ENCODE measurements at places on chromosomes 3 and 15.

DNA sequence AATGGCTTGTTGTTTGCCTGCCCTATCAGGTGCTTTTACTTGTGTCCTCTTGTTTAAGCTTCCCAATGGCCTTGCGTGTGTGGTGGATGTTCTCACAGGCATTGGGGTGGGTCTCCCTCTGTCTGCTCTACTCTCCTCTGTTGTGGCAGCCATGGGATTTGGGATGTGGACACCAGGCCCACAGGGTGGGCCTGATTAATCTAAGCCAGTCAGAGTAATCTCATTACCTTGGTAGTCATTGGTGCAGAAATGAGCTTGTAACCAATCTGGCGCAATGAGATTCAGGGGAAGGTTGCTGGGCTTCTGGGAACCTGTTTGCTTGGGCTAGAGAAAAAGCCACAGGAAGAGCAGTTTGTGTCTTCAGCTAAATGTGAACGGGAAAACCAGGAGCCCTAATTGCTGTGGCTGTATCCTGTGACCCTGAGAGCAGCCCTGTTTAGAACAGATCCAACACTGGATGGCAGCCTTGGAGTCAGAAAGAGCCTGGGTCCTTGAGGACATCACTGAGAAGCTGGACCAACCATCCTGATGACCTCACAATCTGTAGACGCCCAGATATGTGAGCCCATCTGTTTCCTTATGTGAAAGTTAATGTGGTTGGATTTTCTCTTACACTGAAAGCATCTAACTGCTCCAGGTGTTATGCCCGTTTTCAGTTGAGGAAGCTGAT lies 157.3 kb upstream of the UBE2E1 start:
- no peak for DNase-seq

- DNase-seq = no peak
Measured at GRCh38 chr3:157594413-157594812, 91.2 kb upstream of the VEPH1 start.

GRCh38 chr15:80317389-80318182 lies 65.6 kb upstream of the CTXND1 start:
- DNase-seq = no peak

DNA sequence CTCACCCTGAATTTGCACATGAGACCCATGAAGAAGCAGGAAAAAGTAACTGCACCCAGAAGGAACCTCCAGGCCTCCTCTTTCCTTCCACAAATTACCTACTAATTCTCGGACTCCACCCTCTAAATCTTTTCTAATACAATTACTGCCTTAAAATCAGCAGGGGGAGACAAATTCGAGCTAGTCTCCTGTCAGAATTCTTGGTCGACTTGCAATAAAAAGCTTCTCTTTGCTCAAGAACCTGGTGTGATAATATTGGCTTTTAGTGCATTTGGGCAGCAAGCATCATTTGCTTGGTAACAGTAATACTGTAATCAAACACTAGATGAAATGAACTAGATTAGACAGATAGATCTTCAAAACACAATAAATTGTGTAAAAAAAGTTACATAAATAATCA lies 281.9 kb downstream of the RAP2B start:
- DNase-seq = no peak

DNA sequence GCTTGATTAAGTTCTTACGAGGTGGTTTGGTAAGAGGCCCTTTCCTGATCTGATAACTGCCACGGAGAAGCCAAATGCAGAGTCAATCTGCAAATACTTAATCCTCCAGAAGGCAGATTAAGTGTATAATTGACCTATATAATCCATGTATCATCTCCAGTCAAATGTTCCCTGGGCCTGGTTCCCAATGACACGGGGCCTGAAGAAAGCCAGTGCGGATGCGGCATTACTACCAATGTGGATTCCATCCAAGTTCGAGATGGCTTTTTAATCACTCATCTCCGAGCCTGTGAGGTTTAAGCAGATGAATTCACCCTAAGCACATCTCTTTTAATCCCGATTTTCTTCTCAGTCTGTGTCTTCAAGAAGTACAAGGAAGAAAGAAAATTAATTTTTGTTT lies 60.0 kb upstream of the FEZF2 start:
- DNase-seq = no peak

DNA sequence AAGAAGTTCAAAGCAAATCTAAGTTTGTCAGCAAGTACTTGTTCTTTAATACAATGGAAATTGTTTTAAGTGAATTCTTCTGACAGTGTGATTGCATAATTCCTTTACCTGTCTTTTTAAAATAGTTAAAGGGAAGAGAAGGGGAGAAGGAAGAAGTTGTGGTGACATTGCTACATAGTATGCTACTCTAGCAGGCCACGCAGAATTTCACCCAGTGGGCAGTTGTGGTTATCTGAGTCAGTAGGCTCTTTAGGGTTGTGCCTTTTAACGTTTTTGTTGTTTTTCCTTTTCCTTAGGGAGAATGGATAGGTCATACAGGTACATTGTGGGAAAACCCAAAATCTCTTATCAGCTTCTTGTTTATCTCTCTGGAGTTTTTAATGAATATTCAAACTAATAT lies 40.4 kb downstream of the KIF15 start:
- no peak for DNase-seq

DNA sequence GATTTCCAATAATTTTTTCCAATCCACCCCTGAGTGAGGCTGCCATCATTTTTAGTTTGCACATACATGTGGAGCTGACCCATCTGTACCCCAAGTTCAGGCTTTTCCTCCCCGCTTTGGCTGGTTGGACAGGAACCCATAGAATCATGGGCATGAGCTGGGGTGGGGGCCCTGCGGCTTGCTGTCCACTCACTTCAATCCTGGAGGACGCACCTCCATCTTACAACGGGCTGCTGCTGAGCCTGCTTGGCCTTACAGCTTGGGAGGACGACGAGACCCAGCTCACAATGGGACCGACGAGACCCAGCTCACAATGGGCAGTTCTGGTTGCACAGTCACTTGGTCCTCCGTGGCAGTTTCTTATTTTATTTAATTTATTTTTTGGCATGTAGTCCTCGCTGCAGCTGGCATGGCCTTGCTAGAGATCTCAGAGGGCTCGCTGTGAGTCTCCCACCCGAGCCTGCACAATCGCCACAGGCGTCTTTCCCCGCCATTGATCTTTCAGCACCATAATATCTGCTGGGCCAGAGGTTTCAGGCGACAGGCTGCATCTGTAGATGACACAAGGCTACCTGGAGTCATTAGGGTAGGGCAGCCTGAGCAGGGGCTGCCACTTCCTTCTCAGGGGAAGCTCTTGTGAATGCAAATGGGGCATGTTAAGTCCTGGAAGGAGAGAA lies 19.6 kb upstream of the EPHB3 start:
- DNase-seq = peak; percentile 67

GRCh38 chr3:186724911-186725310 lies 7.8 kb downstream of the KNG1 start:
- no peak for DNase-seq

GRCh38 chr15:39205506-39206371 lies 375.1 kb upstream of the THBS1 start:
- no peak for DNase-seq

DNA sequence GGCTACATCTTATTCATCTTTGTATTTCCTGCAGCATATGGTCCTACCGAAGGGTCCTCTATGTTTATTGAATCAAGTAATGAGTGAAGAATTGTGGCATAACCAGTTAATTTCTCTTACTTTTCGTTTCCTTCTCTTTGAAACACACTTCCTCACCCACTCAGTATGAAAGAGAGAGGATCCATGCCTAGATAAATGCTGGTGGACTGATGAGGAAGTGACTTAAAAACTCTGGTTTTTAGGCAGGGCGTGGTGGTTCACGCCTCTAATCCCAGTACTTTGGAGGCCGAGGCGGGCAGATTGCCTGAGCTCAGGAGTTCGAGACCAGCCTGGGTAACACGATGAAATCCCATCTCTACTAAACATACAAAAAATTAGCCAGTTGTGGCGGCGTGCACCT lies 2.2 kb upstream of the MB21D2 start:
- DNase-seq = no peak

DNA sequence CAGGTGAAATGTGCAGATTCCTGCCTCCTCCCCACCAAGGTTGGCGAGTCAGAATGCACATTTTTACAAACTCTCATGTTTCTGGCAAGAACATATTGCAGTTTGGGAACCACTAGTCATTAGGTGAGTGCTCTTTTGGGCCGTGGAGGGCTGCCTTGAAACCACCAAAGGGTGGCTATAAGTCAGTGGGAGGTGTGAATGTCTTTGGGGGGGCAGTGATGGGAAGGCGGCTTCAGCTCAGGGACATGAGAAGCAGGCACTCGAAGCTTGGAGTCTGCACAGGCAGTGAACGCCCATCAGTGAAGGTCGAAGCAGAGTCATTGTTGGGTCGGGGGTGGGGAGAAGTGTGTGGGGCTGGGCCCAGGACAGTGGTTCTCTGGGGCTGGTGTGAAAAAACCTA lies 1.1 kb downstream of the NOX5 start:
- DNase-seq = peak; percentile 19

GRCh38 chr3:108775649-108776048 lies 18.4 kb upstream of the RETNLB start:
- no peak for DNase-seq

DNA sequence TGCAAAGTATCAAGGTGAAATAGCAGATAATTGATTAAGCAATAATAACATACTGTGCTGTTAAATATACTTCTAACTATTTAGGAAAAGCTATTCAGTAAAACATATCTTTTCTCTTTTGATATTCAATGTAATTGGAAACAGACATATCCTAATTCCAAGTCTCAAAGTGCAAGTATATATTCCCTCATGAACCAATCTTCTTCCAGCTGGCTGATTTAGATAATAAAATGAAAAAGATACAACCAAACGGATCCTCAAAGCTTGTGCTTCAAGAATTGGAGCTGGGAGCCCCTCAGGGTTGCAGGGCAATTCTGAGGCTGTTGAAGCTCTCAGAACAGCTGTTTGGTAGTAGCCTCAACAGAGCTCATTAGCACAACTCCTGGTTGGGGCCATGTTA lies 236.6 kb downstream of the ZIC1 start:
- no peak for DNase-seq

GRCh38 chr3:63818282-63819150 lies 583 bp upstream of the C3orf49 start:
- DNase-seq = no peak

DNA sequence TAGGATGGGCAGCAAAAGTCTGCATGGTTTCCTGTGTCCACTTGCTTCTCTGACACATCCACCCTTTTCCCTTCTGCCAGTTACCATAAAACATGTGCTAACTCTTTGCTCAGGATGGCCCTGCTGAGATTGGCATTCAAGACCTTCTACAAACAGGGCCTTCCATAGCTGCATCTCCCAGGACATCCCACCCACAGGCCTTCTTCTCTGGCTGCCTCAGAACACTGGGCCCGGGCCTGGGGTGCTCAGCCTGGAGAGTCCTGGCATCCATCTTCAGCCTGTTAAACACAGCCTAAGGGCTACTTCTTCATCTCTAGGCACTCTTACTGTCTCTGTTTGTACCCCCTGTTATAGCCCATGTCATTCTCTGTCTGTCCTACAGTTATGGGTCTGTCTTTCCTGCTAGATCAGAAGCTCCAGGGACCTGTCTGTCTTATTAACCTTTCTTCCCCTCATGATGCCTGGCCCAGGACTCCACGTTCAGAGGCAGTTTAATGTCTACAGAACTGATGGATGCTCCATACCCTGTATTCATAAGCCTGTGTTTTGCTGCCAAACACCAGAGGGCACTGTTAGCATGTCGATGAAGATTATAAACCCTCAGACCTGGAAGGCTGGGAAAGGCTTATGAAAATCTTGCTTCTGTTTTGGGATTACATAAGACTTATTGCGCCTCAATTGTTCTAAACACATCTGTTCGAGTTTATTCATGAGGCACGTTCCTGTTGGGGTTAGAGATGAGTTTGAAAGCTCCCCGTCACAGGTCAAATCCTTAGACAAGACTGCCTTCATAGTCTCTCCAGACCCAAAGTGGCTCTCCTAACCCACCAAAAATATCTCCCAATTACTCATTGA lies 16.5 kb downstream of the SEMA3G start:
- DNase-seq = no peak

- peak; percentile 67 for DNase-seq
Measured at GRCh38 chr3:127208483-127209100, 15.7 kb downstream of the PRR23E start.

DNA sequence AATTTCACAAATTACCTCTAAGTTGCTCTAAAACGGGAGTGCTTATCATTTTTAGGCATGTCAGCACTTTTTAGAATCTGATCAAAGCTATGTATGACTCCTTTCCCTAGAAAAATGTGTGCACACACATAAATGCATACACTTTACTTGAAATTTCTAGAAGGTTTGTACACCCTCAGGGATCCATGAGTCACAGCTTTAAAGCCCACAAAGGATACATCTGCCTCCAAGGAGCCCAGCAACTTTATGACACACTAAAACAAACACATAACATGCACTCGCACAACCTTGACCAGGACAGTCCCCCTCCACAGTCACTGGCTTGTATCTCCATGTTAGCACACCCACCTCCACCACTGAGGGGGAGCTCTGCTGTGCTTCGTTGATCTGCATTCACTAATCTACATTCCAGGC lies 722.0 kb upstream of the CFAP20DC start:
- DNase-seq = no peak

DNA sequence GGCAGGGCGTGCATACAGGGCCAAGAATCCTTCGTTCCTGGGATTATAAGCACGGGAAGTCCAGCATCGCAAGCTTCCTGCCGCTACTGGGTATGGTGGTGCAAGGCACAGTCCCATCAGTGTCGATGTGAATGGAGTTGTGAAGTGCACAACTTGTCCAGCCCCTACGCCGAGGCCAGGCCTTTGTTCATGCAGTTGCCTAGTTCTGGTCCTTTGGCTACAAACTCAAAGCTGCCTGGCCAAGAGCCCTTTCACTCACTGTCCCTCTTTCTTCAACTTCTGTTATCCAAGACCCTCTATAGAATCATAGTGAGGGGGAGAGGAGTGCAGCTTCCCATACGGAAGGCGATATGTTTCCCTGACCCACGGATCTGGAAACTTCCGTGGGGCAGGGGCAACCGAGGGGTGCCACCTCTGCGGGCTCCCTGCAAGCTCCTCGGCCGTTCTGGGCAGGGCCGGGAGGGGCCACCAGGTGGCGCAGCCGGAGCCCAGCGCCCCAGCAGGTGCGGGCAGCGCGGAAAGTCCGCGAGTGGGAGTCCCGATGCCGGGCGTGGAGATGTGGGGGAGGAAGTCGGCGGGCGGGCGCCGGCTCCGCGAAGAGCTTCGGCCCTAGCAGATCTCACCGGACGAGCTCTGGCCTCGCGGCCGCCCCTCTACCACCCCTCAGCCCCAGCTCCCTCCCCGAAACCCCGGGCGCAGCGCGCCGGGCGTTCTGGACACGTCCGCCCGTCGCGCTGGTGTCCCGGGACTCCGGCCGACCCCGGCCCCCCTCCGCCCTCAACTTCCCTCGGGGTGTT lies 693 bp downstream of the RASGRP1 start:
- peak; percentile 45 for DNase-seq

GRCh38 chr3:13045904-13046568 lies 27.2 kb downstream of the IQSEC1 start:
- no peak for DNase-seq

- no peak for DNase-seq
Measured at GRCh38 chr3:156449710-156450574, 105.0 kb downstream of the SSR3 start.

GRCh38 chr3:135134684-135135075 lies 339.6 kb downstream of the EPHB1 start:
- no peak for DNase-seq

GRCh38 chr15:98647026-98647773 lies 1.1 kb upstream of the IGF1R start:
- DNase-seq = peak; percentile 77

- DNase-seq = no peak
Measured at GRCh38 chr15:43625106-43625505, 6.5 kb upstream of the STRC start.
